Foreskin keratinocyte (primary cell): ENCODE measurements at places on chromosomes 7 and 10.

GRCh38 chr7:23275912-23276311, 23.2 kb upstream of the MALSU1 start:
- no peak for DNase-seq

DNA sequence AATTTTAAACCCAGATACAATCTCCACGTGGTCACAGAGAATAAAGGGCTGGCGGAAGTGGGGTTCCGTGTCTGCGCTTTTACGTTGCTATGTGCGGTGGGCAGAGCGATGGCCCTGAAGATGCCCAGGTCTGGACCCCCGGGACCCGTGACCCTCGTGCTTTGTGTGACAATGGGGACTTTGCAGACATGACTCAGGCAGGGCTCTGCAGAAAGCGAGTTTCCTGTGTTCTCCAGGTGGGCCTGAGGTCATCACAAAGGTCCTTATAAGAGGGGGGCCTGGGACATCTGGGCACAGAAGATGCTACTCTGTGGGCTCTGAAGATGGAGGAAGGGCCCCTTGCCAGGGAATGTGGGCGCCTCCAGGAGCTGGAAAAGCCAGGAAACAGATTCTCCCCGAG, 95.3 kb downstream of the ELFN1 start:
- no peak for DNase-seq

DNA sequence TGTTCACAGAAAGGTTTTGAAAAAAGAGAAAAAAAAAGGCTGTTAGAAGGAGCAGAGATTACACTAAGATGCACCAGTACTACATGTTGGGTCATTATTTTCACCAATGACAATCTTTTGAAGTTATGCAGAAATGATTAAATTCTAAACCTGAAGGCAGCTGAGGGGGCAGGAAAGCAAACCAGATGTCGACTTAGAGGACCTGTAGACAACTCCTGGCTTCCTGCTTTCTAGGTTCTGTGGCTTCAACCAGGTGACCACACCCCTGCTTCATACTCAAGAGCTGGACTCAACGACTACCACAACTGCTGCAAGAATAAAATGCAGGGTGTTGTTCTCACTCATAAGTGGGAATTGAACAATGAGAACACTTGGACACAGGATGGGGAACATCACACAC, 30.0 kb downstream of the MYOF start:
- no peak for DNase-seq

GRCh38 chr10:88118729-88119128, 255.3 kb downstream of the PTEN start:
- DNase-seq, result no peak

- DNase-seq, result no peak
Observed at GRCh38 chr7:135911099-135911498, 66.1 kb downstream of the MTPN start.

DNA sequence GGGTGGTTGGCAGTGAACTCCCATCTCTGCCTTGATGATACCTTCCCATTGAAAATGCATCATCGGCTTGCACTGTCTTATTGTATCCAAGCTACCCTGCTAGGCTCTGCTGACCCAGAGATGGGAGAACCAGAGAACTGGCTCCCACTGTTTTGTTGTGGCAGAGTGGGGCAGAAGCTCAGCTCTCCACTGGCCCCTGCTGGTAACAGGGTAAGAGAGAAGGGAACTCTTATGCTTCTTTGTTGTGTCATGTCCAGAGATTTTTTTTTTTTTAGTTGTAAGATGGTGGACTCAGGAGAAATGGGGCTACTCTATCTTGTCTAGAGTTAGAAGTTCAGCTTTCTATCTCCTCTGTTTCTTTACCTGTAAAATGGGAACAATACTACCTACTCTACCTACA, 100.5 kb upstream of the SDK1 start:
- peak; percentile 25 for DNase-seq

GRCh38 chr10:56880606-56881005, 519.5 kb upstream of the ZWINT start:
- DNase-seq, result no peak

- no peak for DNase-seq
Observed at GRCh38 chr7:37467002-37467401, 18.3 kb upstream of the ELMO1 start.

DNA sequence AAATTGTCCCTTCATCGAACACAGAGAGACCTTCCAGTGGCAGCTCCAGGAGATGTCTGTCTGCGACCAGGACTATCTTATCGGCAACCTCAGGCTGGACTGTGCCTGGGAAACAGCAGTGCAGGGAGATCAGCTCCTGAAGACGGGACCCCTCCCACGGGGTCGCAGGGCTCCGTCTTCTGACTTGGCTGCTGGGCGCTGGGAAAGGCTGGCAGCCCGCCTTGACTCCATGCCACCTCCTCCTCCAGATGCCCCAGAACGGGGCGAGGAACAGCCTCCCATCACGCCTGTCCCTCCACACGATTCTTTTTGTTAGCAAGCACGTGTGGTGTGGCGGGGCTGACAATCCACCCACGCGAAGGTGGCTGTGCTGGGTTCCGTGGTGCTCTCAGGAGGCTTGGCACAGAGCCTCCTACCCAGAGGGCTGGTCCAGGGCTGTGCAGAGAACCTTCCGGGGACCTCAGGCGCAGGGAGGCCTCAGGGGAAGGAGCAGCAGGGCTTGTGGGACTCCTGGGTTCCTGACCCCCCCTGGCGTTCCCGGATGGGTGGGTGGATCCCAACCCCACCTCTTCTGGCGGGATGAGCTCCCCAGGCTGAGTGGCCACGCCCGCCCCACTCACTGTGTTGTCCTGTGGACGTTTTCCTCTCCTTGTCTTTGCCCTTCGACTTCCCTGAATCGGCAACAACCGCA, 47.6 kb upstream of the NKX6-2 start:
- DNase-seq, result no peak

- no peak for DNase-seq
Observed at GRCh38 chr10:133151543-133151972, 8.5 kb upstream of the KNDC1 start.

DNA sequence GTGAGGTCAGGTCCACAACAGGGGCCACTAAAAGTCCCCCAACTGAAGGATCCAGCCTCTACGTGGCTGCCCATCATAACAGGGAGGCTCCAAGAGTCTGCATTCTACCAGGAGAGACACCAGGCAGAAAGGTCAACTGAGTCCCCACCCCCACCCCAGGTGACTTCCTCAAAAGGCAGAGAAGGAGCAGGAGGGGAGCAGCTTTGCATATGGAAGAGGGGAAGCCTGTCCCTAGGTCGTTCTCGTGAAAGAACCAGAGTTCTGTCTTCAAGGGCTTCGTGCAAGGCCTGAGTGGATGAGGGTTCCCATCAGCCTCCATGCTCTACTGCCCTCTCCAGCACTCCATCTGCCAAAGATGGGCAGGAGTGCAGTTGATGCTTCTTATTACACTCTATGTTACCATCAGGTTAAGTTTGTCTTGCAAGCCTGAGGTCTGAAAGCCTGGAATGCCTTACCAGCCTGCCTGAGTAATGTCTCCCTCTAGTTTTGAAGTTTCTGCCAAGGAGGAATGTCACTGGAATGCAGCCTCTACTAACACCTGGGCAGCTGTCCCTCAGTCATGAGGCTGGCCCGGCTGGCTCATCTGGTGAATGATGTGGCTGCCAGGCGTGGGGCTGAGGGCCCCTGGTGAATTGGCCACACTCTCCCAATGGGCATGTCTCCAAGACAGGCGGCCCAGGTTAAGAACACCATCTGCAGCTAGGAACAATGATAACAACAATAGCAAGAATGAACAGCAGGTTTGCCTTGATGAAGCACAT, 54.3 kb upstream of the SMNDC1 start:
- peak; percentile 64 for DNase-seq

GRCh38 chr7:100107125-100107737, 5.8 kb downstream of the AP4M1 start:
- DNase-seq, result no peak

GRCh38 chr10:31020209-31020608, 11.5 kb downstream of the ZNF438 start:
- no peak for DNase-seq

- DNase-seq, result no peak
Observed at GRCh38 chr7:120799147-120799546, 58.8 kb downstream of the TSPAN12 start.

DNA sequence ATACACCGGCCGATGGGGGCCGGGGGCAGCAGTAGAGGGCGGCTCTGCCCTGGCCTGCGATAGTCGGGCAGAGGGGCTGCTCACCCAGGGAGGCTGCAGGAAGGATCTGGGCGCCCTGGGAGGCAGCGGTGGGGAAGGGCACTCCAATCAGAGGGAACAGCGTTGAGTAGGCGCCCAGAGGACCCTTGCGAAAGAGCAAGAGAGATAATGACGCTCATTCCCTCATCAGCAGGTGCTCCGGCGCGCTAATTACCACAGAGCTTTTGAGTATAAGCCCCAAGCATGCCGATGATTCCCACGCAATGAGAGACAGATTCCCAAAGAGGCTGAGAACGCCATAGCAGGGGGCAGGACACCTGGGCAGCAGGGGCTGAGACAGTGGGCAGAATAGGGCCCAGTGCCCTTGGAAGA, 215.3 kb downstream of the MAD1L1 start:
- no peak for DNase-seq

- DNase-seq, result no peak
Observed at GRCh38 chr7:157357129-157358040, 20.6 kb downstream of the DNAJB6 start.

GRCh38 chr7:69374044-69374425, 224.2 kb upstream of the AUTS2 start:
- DNase-seq, result no peak

DNA sequence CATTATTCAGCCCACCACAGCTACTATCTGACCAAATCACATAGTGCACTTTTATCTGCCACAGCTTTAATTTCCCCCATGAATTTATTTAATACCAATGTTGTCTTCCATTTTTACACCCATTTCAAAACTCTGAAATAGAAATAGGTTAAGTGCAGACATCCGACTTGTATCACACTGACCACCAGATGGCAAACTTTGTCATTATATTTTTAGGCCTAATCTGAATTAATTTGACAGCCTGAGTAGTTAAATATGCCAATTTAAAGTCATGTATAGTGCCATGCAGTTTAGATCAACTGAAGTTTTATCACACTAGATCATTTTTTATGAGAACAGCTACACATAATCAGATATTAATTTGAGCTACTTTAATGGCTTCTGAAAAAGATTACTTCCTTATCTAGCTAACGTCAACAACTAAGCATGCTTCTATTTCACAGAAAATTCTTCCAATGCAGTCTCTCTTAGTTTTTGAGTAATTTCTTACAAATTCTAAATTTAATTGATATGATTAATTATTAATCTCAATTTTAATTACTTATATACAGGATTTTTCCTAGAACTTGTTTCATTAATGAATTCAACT, 566.4 kb downstream of the GFRA1 start:
- DNase-seq, result no peak

DNA sequence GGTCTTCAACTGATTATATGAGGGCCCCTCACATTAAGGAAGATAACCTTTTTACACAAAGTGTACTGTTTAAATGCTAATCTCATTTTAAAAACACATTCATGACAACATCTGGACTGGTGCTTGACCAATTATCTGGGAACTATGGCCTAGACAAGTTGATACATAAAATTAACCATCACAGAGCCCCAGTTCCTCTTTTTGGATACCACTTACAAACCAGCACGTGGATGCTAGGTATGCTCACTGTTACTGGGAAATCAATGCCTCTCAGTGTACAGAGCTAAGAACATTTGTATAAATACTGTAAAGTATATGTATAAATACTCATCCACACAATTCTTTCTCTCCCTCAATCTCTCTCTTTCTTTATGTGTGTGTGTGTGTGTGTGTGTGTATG, 1217.8 kb upstream of the LRRTM3 start:
- no peak for DNase-seq

DNA sequence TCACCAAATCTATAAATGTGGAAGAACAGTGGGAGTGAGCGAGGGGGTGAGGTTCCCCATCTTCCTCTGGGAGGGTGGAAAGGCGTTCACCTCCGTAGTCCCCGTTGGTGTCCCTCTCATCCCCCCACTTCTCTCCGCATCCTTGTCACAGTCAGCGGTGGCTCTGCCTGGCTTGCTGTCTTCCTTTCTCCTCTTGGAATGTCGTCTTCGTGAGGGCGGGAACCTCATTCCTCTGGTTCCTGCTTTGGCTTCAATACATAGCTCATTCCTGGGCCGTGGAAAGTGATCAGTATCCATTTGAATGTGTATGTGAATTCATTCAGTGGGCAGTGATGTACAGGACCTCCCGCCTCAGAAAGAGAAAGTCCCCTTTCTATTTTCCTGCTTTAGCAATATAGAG, 289.4 kb downstream of the CAMK1D start:
- DNase-seq, result no peak

DNA sequence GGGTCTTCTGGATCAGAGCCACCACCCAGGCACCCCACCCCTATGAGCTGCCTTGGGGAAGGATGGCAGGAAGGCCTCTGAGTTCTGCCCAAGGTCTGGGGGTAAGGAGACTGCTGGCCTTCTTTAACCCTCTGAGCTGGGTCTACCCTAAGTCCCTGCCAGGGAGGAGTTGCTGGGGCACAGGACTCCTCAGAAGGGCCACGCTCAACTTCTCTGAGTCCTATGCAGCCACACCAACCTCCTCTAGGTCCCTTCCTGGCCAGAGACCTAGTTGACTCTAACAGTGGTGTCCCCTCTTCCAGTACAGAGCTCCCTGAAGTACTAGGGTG, 2.6 kb upstream of the NEURL1 start:
- no peak for DNase-seq

DNA sequence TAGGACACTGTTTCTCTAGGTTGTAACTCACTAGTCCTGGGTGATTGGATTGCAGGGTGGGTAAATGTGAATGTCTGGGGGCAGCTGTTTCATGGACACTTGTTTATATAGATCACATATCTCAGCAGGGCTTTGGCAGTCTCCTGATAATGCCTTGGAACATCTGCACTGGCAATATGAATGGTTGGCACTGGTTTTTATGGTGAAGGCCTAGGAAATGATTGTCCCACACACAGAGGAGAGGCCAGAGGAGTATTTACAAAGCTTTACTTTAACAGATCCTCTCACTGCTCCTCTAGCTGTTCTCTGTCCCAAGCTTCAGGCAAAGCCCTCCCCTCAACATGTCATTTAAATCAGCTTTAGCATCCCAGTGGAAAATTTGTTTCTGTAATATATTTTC, 171.3 kb upstream of the STEAP4 start:
- DNase-seq, result no peak

GRCh38 chr7:37354656-37355131, 94.0 kb downstream of the ELMO1 start:
- DNase-seq, result no peak

GRCh38 chr7:92447345-92448204, at the start of gene GATAD1:
TSS of gene GATAD1 (plus strand) at chr7:92447482. CDS start at chr7:92447730, 248 bp downstream.
- peak; percentile 54 for DNase-seq

DNA sequence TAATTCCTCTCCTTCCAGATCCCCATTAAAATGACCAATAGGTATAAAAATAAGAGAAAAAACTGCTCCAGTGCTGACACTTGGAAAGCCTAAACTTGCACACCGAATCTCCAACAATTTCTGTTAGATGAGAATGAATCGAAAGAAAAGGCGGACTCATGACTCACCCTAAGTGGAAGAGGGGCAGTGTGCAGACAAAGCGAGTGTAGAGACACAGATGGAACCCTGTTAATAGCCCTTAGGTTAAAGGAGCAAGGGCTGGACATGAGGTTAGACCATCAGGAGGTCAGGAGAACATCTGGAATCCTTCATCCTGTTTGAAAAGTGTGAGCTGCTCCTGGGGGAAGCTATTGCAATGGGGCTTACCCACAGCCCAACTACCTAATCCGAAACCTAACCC, 103.4 kb upstream of the GLI3 start:
- no peak for DNase-seq
